Activated CD8-positive, alpha-beta T cell treated with anti-CD3 and anti-CD28 coated beads for 36 hours (primary cell): ENCODE measurements at places on chromosomes 13 and 19. TPM values are rescaled to one million over a fixed set of nuclear protein-coding genes. Genes with fewer than 3 reads are reported as not detected.

Gene SYDE1
- 1.1 TPM for total RNA-seq

Gene ADGRE1
- total RNA-seq = 1.2 TPM

Gene CRB3
- total RNA-seq = 0.70 TPM

- DNase-seq = no peak
Observed at GRCh38 chr13:105638426-105638825, 897.0 kb downstream of the EFNB2 start.

Gene RETN
- not detected for total RNA-seq

DNA sequence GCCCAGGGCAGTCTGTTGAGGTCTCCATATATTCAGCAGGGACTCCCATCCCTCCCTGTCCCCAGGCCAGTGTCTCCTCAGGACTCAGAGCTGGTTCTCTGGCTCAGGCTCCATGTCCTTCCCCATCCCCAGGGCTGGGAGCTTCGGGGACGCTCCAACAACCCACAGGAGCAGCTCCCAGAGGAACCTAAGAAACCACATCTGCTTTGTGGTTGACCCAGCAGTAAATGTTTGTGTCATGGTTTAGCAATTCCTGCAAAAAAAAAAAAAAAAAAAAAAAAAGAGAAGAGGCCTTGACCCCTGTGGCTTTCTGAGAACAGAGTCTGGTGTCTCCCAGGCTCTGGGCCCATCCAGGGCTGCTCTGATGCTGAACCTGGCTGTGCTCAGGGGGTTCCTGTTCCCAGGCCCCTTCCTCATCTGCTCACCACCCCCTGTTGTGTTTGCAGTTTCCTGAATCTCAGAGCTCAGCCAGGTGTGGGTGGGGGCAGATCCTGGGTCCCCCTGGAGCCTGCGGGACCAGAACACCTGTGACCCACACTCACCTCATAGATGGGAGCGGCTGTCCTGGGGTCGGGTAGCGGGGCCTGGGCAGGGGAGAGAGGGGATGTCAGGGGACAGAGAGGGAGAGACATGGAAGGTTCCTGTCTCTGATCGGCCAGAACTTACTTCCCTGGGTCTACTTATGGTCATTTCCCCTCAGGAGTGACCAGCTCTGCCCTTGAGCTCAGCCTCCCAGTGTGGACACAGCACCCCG is 25.2 kb upstream of the CEACAM1 start:
- no peak for DNase-seq

DNA sequence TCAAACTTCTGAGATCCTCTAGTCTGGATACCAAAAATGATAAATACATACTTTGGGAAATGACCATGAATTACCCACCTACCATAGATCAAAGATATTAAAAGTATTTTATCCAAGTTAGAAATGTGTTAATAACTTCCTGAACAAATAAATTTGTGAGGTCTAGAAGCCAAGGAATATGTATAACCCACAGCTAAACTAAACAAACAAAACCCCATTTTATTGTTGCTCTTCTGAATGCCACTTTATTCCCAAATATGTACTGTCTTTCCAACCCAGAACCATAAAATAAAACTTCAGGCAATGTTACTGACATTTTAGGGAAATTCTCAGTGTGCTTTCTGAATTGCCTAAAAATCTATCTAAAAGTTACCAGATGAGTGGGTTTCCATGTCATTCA is 35.1 kb downstream of the UBL3 start:
- no peak for DNase-seq
